Thymus (tissue), 14 donors: ENCODE measurements at places on chromosomes 1 and 21.

DNA sequence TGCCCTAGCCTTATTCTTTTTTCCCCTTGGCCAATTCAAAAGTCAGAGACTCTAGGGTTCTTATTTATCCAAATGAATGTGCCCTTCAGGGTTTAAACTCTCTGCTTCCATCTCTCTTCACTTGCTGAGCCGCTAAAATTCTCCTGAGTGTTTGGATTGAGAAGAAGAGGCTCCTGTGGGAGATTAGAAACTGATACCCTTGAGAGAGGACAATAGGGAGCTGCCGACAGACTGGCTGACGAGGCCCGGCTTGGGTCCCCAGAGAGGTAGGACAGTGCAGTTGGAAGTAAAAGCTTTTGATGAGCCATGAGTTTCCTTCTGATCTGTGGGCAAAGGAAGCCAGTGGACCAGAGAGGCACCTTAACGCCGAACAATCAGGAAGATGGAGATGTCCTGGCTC, 41.3 kb upstream of the UBE2U start:
- H3K4me1 ChIP-seq = peaks cover 4% of the 10 kb centered on the region
- H3K36me3 ChIP-seq = no peaks in the 10 kb centered on the region
- no peak overlapping the region for H3K27ac ChIP-seq

DNA sequence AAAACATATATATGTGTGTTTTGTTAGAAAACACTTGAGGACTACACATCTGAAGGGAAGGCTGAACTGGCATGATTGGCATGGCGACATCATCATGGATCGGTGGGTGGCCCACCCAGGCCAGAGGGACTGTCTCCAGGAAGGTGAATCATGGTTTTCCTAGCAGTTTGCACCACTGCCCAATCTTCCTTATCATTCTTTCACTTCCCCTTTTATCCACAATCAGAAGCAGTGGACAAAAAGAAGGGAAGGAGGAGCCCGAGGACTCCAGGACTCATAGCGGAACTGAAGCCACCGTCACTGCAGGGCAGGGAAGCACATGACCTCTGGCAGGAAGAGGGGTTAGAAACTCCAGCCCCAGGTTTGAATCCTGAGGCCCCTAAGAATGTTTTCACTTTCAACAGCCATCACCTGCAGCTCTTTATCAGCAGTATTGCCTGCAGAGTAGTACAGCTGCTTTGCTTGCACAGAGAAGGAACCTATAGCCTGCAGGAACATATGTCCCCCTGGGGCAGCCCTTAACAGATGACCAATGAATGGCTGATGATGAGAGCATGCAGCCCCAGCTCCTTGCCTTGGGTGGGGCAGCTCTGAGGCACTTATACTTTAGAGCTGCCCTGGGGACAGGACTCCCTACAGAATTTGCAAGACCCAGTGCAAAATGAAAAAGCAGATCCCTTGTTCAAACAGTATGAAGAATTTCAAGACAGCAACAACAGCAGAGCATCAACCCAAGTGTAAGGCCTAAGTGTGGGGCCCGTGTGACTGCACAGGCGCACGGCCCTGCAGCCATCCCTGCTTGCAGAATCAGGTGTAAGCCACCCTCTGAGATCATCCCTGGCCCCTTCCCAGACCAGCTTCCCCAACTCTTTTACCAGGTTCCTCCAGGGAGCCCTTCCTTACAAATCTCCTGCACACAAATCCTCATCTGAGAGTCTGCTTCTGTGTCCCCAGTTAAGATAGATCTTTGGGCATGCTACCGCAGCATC, 241.8 kb upstream of the IRF2BP2 start:
- peaks cover 21% of the 10 kb centered on the region for H3K4me1 ChIP-seq
- no peak overlapping the region for H3K4me3 ChIP-seq
- H3K27ac ChIP-seq = no peak overlapping the region
- no peaks in the 10 kb centered on the region for H3K27me3 ChIP-seq
- no peak for DNase-seq

DNA sequence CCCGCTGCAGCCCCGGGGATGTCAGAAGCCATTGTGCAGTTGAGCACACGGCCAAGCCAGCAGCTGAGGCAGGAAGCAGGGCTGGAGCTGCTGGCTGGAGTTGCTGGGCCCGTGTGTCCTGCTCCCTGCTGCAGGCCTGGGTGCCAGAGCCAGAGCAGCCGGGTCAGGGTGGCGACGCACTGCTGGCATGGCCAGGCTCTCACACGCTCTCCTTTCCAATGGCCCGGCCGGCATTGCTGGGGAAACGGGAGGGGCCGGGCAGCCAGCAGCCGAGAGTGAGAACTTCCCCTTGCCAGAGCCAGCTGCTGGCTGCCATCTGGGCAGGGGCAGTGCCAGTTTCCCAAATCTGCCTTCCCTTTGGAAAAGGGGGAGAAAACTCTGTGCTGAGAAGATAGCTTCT, 82.4 kb upstream of the PROX1 start:
- no peaks in the 10 kb centered on the region for H3K4me1 ChIP-seq
- H3K27me3 ChIP-seq = no peaks in the 10 kb centered on the region
- no peak for DNase-seq
- no peak overlapping the region for H3K27ac ChIP-seq
- H3K36me3 ChIP-seq = no peaks in the 10 kb centered on the region

DNA sequence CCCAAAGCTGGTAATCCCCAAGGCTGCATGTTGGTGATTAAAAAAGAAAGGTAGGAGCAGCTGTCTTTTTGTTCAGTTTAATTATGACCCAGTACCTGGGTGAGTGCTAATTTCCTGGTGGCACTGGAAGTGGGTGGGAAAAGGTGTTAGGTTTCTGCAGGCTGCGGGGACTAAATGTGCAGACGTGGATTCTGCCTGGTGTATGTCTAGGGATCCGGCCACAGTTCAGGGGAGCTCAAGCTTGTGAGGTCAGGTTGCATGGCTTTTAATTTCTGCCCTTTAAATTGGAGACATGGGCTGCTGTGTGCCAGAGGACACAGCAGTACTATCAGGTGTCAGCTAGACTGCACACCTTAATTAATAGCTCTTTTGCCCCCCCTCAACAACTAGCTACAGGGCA, 20.3 kb upstream of the TBX19 start:
- H3K36me3 ChIP-seq = no peaks in the 10 kb centered on the region
- H3K27me3 ChIP-seq = no peaks in the 10 kb centered on the region
- H3K27ac ChIP-seq = no peak overlapping the region
- no peak for DNase-seq
- H3K4me1 ChIP-seq = peaks cover 4% of the 10 kb centered on the region
- no peak overlapping the region for H3K4me3 ChIP-seq

DNA sequence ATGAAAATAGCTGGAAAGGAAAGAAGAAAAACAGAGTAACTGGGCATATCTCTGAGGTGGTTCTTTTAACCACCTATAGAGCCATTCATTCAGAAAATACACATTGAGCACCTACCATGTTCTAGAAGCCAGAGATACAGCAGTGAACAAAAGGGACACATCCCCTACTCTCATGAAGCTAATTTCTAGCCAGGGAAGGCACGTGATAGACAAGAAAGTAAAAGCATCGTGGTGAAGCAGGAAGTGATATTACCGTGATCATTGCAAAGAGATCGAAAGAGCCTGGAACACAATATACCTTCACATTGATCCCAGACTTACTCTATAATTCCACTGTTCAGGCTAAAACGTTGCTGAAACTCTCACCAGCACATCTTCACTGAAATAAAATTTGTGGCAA, 76.0 kb downstream of the TIAM1 start:
- H3K4me3 ChIP-seq = no peak overlapping the region
- no peaks in the 10 kb centered on the region for H3K27me3 ChIP-seq
- DNase-seq = no peak

- H3K27ac ChIP-seq = no peak overlapping the region
- DNase-seq = no peak
- H3K36me3 ChIP-seq = no peaks in the 10 kb centered on the region
- H3K27me3 ChIP-seq = no peaks in the 10 kb centered on the region
- no peaks in the 10 kb centered on the region for H3K4me1 ChIP-seq
Observed at GRCh38 chr1:169318536-169319244, 48.9 kb downstream of the NME7 start.

DNA sequence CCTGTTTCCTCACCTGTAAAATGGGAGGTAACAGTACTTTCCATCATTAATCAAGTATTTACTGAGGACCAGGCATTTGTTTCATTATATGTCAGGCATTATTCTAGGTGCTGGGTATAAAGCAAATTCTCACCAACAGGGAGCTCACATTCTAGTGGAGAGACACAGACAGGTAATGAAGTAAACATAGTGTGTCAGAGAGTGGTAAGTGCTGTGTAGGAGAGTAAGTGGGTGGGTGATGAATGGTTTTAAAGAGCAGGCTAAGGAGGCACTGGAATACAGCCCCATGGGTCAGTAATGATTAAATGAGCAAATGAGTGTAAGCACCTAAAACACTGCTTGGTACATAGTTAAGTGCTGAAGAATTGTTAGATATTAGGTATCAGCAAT, 60.4 kb downstream of the DNTTIP2 start:
- no peak overlapping the region for H3K27ac ChIP-seq
- no peaks in the 10 kb centered on the region for H3K27me3 ChIP-seq
- H3K36me3 ChIP-seq = no peaks in the 10 kb centered on the region
- DNase-seq = no peak
- H3K4me1 ChIP-seq = peaks cover 21% of the 10 kb centered on the region

DNA sequence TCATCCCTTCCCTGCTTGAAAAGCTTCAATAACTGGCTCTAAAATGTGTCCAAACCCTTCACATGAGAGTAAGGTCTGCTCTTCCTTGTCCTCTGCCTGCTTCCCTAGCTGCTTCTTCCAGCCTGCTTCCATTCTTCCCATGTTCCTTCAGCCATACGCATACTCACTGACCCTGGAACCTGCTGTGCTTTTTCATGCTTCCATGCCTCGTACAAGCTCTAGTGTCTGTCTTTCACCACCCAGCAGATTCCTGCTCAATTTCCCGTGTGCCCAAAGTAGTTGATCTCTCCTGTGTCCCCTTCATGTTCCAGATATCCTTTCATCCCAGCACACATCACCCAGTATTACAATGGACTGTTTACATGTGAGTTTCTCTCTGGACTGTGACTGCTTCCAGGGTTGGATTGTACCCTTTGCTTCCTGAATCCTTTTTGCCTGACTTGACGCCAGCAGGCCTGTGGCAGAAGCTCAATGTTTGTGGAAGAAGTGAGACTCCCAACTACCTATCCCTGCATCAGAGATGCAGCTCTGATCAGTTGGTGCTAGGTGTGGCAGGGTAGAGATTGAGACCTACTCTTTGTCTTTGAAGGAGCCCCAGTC, 35.9 kb upstream of the RNF19B start:
- no peaks in the 10 kb centered on the region for H3K27me3 ChIP-seq
- no peak overlapping the region for H3K4me3 ChIP-seq
- H3K27ac ChIP-seq = no peak overlapping the region
- no peaks in the 10 kb centered on the region for H3K4me1 ChIP-seq
- no peak for DNase-seq
- no peaks in the 10 kb centered on the region for H3K36me3 ChIP-seq
